ENCODE measurements at places on chromosomes 4 and X.

- DNase-seq, result no peak
Observed at GRCh38 chrX:20451929-20452328, 185.2 kb upstream of the RPS6KA3 start.

DNA sequence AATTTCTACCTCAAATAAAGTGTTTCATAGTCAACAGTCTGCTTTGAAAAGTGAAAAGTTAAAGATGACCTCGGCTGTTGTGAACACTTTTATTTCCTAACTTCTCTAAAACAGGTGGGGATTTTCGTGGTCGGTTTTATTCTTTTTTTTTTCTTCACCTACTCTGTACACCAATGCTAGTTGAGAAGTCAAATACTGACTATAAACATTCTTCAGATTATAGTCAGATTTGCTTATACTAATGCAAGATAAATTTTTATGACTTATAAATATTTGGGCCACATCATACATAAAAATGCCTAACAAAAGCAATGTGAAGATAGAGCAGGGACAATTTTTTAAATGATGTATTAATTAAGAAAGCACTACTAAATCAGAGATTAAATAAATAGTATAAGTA, 98.1 kb upstream of the GPR34 start:
- no peak for DNase-seq

GRCh38 chrX:118503260-118504041, 7.8 kb downstream of the DOCK11 start:
- DNase-seq, result no peak

- DNase-seq, result no peak
Observed at GRCh38 chr4:84479663-84480062, 19.4 kb downstream of the NKX6-1 start.

DNA sequence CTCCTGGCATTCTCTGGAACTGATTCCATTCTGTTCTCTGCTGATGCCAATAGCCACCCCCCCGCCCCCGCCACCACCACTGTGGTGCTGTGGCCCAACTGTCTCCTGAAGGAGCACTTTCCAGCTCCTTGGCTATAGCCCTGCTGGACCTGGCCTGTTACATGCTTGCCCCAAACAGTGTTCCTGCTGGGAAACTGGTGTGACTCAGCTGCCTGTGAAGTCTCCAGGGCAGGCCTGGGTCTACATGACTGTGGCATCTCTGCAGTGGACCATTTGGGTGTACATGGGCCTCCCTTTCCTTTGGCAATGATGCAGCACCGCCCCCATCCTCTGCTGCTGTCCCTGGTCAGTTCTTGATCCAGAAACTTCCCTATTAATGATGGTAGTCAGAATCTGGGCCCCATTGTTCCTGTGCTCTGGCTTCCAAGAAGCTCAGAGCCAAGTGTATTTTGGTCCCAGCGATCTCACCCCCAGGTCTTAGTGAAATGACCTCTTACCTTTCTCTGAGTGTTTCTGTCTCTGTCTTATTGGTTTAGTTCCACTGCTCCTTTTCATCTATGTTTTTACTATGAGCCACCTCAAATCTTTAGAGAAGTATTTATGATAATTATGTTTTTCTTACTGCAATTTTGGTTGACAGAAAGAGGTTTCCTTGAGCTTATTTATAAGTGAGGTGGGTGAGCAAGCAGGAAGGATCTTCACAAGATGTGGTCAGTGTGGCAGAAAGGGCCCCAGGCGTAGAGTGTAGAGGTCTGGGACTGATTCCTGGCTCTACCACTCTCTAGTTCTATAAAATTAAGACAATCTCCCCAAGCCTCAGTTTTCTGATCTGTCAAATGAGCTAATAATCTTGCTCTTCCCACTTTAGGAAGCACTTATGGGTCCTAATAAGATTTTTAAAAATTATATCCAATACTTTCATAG, 210.7 kb upstream of the EOLA2 start:
- DNase-seq, result no peak

DNA sequence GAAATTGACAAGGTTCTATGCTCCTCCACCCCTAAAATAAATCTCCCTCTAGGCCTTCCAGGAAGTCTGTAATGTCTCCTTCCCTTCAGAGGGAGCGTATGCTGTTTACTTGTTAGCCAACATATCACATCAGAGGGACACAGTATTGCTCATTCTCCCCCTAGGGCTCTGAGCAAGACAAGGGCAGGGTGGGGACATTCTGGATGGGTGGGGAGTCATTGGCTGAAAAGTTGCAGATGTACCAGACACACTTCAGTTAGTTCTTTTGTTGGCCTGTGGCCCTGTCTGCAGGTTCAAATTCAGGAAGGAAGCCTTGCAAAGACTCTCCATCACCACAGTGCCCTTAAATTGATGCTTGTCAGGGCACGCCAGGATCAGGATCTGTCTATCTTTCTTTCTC, 106.3 kb upstream of the TEX13D start:
- DNase-seq, result no peak

GRCh38 chrX:103697687-103698086, 11.2 kb upstream of the MORF4L2 start:
- no peak for DNase-seq

DNA sequence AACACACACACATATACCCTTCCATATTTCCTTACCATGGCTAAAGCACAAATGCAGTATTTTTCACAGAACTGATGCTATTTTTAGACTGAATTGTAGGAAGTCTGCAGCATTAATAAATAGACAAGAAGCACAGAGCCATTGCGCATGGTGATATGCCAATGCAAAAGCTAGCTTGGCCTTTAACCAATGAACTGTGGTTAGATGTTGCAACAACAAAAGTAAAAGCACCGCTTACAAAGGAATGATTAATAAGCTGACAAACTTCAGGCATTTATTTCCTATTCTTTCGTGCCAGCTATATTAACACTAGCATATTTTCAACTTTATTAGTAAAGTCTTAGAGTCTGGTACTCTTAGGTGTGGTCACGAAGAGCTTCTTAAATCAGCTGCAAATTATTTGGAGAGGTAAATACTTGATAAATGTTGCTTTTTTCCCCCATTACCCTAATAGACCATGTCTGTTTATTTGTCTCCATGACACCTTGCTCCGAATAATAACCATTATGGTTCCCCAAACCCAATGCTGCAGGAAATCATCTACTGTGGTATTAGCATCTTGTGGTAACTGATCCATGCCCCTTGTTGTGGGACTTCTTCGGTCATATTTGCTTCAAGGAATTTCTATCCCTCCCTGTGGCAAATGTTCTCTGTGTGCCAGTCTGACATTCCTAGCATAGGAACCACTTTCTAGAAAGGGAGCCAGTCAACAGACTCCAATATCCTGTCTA, 306.1 kb upstream of the TAPT1 start:
- DNase-seq, result no peak

- DNase-seq, result no peak
Observed at GRCh38 chr4:89427782-89428181, 120.2 kb upstream of the GPRIN3 start.

DNA sequence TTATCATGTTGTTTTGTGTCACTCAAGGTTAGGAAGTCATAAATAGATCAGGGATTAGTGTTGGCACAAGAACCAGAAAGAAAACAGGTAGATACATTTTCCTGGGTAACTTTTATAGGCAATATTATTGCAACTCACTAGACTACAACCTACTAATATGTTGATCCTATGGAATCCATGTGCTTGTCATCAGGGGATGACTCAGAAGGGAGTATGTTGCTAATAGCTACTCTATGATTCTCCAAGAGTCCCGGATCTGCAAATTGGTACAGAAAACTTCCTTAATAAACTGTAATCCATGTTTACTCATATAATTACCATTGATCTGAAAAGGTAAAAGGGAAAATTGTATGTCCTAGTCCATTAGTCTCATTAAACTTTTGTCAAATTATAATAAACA, 11.7 kb upstream of the GNRHR start:
- no peak for DNase-seq

GRCh38 chr4:4260185-4260751, 12.2 kb upstream of the TMEM128 start:
- DNase-seq, result no peak

- no peak for DNase-seq
Observed at GRCh38 chr4:74947798-74948197, 14.9 kb downstream of the PARM1 start.

DNA sequence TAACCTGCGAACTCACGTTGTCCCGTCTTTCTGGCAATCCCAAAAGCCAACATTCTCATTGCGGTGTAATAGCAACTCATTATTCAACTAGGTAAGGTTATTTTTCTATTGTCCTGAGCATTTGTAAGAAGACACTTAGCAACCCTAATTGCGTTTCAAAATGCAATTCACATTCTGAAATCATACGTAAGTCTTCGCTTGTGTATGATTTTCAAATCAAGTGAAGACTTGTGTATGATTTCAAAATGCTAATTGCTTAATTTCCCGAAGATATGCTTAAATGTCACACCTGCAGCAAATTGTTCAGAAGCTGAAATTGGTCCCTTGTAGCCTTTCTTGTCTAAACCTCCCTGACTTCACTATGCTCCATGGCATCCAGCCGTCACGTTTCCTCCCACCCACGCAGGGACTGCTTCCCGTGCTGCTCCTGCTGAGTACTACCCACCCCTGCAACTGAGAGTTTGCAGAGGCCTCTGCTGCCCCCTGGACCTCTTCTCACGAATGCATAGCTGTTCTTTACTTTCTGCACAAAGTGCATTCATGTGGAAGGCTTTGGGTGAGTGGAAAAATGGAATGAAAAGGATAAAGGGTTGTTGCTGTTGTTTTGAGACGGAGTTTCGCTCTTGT, 40.8 kb upstream of the CLDN24 start:
- no peak for DNase-seq

- DNase-seq, result no peak
Observed at GRCh38 chrX:53249408-53250042, 24.5 kb upstream of the KDM5C start.

GRCh38 chrX:119755981-119756533, 2.3 kb upstream of the SOWAHD start:
- no peak for DNase-seq

DNA sequence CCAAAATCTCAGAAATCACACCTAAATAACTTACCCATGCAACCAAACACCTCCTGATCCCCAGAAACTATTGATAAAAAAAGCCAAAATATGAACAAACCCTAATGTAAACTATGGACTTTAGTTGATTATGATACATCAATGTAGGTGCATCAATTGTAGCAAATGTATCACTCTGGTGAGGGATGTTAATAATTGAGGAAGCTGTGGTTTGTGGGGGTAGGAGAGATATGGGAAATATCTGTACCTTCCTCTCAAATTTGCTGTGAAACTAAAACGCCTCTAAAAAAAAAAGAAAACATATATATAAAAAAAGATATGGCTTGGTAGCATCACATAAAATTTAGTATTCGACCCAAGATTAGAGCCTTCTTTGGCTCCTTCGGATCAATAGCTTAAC, 144.3 kb upstream of the CPEB2 start:
- DNase-seq, result no peak

GRCh38 chr4:93409035-93409434, 419.5 kb upstream of the ATOH1 start:
- no peak for DNase-seq

DNA sequence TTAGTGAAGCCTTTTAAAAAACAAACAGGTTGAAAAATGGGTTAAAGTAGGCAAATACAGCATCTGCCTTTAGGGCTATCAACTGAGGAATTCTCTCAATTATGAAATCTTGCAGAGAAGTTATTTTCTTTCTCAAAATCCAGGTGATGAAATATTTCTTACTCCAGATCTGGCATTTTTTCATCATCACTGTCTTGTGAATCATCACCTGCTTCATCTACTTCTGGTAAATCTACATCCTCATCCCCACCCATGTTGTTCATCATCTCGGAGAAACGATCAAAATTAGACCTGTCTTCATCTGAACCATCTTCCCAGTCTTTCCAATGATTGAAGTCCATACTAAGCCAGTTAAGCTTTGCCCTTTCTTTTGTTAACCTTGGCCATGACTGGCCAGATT, 33.3 kb upstream of the HPF1 start:
- no peak for DNase-seq

- no peak for DNase-seq
Observed at GRCh38 chr4:2745981-2746806, 9.9 kb downstream of the TNIP2 start.

- DNase-seq, result no peak
Observed at GRCh38 chr4:36921476-36922216, 322.9 kb upstream of the NWD2 start.

GRCh38 chr4:30354605-30355004, 365.6 kb upstream of the PCDH7 start:
- DNase-seq, result no peak
